ENCODE measurements at places on chromosomes 1 and 21.
A peak's percentile ranks its signal among the peaks of the same experiment; 100 is the strongest.

- DNase-seq = no peak
These were observed 39.2 kb upstream of the SCMH1 start for GRCh38 chr1:41281334-41281733.

DNA sequence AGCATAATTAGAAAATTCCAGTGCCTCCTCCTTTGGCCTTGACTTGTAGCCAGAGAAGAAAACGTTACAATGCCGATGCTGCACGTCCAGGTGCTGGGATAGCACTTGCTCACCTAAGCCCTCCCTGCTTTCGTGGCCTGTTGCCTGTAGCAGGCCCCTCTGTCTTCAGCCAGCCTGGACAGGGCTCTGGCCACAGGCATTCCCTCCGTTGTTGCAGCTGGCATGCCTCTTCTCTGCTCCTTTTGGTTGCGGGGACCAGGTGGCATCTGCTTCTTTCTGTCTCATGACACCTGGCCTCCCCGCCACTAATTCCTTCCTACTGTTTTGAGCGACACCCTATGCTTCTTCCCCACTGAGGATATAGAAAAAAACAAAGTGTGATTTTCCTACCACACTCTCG lies 54.6 kb upstream of the MORC3 start:
- DNase-seq = no peak

- no peak for DNase-seq
These were observed 23.8 kb upstream of the RSPO1 start for GRCh38 chr1:37658486-37658885.

- peak; percentile 11 for DNase-seq
These were observed 104.7 kb downstream of the CAMTA1 start for GRCh38 chr1:6889875-6890480.

GRCh38 chr1:119083980-119084379 lies 56.5 kb downstream of the WARS2 start:
- no peak for DNase-seq

DNA sequence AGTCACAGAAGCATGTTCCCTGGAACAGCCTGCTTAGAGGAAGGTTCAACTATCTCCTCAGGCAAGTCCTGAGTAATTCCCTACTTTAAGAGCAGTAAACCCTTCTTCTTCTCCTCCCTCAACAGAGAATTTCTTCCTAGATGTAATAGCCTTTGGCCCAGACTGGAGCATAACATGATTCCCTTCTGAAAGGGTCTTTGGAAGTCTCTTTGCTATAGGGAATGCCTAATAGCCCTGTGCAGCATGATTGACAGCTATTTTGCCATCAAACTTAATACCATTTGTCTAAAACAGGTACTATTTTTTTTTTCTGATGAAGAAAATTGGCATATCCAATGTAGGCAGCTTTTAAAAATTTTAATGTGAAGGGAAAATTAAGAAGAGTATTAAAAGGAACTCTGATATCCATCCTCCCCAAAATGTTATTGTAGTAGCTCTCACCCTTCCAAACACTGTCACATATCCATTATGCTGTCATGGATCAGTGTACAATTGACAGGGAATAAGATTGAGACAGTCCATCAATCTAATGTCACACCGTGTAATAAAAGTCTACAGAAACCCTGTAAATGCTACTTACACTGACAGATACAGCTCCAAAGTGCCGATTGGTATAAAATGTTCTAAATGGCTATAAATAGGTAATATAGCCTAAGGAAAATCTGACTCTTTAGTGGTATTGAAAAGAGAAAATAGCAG lies 884.6 kb downstream of the TTLL7 start:
- no peak for DNase-seq

DNA sequence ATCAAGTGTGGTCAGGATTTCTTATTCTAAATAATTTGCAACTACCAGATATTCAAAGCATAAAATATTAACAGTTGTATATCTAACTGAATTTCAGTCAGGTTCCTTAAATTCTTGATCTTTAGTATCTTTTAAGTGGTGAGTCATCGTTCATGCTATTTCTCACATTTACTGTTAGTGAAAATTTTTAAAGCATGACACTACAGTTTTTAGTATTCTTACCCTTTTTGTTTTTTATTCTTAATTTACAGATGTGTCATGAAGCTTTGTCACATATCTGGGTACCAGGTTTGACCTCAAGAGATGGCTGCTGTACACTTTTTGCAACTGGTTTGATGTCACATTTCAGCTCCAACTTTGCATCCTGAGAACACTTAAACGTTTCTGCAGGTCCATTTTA lies 12.7 kb downstream of the AKIRIN1 start:
- DNase-seq = no peak

GRCh38 chr1:183989078-183989577 lies 48.4 kb downstream of the COLGALT2 start:
- no peak for DNase-seq

DNA sequence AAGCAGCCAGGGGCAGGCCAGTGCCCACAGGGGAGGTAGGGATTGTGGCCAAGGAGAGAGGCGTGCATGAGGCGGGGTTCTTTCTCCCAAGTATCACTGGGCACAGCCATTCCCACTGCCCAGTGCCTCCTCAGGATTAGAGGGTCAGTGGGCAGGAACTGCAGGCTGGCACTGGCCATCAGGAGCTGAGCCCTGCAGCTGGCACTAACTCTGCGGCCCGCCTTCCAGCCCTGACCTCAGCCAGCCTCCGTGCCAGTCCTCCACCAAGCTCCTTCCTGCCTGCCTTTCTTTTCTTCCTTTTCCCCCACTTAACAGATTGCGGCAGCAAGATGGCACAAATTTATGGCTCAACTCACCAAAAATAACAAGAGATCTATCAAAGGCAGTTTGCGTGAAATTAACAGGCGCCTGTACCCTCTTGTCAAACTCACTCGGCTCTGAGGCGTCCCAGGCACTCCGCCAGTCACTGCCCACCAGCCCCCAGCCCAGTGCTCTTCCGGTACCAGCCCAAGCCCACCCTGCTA lies 11.1 kb downstream of the ADGRB2 start:
- no peak for DNase-seq

GRCh38 chr21:39971956-39972355 lies 104.7 kb downstream of the PCP4 start:
- DNase-seq = no peak

GRCh38 chr1:151435174-151435573 lies 24.1 kb downstream of the POGZ start:
- DNase-seq = no peak

DNA sequence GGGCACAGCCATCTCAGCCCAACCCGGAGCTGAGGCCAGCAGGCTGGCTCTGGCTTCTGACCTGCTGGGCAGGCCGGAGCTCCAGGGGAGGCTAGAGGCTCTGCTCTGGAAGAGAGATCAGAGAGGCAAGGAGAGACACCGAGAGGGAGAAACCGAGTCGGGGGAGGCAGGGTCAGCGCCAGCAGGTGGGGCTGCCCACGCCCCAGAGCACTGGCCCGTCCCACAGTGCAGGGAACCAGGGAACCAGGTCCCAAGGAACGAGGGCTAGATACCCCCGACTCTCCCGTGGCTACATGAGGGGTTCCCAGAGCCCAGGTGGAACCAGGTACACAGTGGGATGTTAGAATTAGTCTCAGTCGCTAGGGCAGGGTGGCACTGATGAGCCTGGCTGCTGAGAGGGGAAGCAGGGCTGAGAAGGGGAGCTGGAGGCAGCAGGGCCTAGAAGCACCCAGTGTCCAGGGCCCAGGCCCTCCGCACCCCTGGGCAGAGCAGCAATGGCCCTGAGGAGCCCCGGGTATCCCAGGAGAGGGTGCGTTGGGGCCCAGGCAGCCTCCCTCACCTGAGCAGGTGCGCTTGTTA lies 2.1 kb downstream of the MASP2 start:
- no peak for DNase-seq

- DNase-seq = no peak
These were observed 39.6 kb upstream of the GPR153 start for GRCh38 chr1:6300342-6301048.

DNA sequence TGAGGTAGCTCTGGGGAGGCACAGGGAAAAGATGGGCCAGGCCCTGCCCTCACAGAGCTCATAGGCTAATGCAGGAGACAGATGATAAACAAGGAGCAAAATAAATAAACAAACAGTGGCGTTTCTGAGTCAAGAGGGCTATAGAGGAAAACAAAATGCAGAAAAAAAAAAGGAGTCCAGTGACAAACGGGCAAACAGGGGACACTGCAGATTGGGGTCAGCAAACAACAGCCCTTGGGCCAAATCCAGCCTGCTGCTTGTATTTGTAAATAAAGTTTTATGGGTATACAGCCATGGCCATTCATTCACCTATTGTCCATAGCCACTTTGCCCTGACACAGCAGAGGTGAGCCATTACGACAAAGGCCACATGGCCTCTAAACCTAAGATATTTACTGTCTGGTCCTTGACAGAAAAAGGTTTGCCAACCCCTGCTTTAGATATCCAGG lies 19.1 kb upstream of the PINK1 start:
- DNase-seq = no peak

DNA sequence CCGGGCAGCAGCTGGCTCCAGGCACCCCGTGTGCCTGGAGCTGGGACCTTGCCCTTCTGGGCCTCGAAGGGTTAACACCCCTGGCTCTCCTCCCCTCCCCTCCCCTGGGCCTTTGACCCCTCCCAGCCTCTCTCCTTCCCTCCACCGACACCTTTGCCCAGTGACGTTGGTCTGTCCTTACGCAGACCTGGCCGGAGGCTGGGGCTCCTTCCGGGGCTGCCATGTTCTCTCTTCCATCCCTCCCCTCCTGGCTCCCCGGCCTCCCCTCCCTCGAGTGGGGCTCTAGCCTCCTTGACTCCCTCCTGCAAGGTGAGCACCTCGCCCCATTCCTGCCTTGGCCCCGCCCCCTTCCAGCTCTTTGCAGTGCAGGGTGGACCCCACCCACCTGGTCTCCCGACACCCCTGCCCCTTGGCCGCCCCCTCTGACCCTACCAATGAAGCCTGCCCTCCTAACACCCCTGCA lies at the start of gene TMEM82:
Gene TMEM82, plus strand, starts transcription at position 161 of the 463 bp plus-strand sequence. Its CDS starts 61 bp downstream, at position 222.
- no peak for DNase-seq

GRCh38 chr1:10838541-10838940 lies 42.1 kb upstream of the CASZ1 start:
- no peak for DNase-seq

GRCh38 chr1:79895573-79895972 lies 889.0 kb upstream of the ADGRL4 start:
- DNase-seq = no peak

DNA sequence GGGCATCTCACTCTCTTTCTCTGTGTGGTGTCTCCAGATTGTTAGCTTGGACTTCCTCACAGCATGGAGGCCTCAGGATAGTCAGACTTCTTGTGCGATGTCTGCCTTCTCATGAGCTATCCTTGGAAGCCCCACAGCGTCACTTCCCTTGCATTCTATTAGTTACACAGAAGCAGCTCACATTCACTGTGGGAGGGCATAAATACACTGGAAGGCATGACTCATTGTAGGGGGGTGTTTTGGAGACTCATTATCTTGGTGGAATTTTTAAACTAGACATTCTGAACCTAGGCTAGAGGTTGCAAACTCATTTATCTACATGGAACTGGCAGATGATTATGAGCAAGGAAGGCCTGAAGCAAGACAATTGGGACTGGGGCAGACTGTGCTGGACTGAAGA lies 21.4 kb upstream of the FASLG start:
- no peak for DNase-seq

- no peak for DNase-seq
These were observed 4.2 kb downstream of the FMO1 start for GRCh38 chr1:171252482-171252881.

DNA sequence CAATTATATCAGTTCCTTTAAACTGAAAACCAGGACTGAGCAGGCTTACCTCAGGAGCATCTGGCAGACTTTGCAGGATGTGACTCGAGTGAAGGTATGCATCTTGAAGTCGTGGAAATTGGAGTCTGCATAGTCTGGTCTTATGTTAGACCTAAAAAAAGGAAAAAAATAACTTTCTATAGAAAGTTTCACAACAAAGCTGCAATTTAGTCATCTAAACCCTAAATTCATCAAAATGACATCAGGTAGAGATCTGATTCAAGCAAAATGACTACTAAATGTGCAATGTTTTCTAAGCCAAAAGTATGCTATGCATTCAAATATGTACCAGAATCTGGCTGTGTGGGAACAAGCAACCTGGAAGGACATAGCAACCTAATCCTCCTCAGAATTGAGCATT lies 260.1 kb downstream of the VAV3 start:
- no peak for DNase-seq

- peak; percentile 30 for DNase-seq
These were observed 4.9 kb upstream of the B4GALT3 start for GRCh38 chr1:161182214-161182613.

DNA sequence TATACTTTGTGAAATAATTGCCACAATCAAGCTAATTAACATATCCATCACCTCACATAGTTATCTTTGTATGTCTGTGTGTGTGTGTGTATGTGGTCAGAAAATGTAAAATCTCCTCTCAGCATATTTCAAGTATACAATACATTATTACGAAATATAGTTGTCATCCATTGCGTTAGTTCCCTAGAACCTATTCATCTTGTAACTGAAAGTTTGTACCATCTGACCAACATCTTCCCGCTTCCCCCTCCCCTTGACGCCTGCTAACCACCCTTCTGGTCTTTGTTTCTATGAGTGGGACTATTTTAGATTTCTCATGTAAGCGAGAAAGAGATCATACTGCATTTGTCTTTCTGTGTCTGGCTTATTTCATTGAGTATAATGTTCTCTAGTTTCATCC lies 455.3 kb downstream of the KCNT2 start:
- no peak for DNase-seq

DNA sequence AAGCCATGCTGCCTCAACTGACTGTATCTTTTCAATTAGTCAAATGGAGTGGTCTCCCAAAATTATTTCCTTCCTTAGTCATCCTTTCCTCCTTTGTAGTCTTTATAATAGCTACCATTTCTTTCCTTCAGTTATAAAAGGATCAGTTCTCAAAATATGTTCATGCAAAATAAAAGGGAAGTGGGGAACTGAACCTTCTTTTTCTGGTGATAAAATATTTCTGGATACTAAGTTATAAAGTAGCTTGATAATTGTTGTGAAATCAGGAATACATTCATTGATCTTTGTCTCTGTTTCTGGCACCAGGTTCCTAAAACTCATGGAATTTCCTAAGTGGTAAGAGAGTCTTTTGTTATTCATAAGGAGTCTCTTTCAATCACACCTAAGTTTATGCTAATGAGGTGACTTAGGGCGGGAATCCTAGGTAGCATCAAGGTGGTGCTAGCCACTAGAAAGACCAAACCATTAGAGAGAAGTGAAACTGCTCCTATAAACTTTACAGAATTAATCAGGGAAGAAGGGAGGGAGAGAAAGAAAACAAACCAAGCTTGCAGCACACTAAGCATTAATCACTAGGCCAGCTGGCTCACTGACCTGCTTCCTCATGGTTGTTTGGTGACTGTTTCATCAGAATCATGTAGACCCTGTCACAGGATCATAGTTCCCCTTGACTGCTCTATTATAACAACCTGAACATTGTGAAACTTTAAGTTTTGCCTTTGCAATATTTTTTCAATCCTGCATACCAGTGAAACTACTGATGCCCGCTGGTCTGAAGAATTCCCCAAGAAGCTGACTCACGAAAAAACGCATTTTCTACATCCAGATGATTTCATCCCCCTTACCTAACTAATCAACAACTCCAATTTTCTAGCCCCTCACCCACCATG lies 161.6 kb upstream of the PTBP2 start:
- DNase-seq = no peak

DNA sequence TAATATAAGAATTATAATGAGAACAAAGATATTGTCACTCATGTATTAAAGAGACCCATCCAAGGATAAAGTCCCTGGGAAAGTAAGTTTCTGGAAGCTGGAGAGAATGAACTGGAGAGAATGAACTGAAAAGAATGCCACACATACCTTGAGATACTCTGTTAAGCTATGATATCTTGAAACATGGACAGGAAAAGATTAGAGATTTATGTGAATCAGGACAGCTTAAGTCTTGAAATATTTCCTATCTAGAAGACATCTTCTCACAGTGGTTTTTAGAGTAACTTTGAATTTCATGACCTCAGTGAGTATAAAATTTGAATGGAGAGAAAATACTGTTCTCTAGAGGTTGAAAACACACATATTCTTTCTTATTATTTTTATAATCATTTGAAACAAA lies 201.3 kb upstream of the HMCN1 start:
- DNase-seq = no peak
